ENCODE measurements at places on chromosomes 11 and 22.
A peak's percentile ranks its signal among the peaks of the same experiment; 100 is the strongest.

GRCh38 chr11:10604340-10604748 lies 35.9 kb upstream of the LYVE1 start:
- no peak for DNase-seq

- DNase-seq = no peak
These were observed 50.5 kb downstream of the SWAP70 start for GRCh38 chr11:9714272-9714940.

DNA sequence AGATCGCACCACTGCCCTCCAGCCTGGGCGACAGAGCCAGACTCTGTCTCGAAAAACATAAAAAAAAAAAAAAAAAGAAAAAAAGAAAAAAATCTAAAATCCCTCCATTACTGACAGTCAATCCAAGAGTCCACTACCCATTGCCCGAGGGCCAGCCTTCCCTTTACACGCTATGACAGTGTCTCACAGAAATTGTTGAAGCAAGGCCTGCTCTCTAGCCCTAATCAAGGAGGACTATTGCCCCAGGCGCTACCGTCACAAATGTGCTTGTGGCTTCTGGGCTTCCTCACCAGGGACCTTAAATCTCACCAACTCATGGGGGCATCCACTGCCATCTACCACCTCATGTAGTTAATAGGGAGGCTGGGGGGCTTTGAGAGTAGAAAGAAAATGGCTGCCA lies 49.9 kb downstream of the UBASH3B start:
- DNase-seq = no peak

DNA sequence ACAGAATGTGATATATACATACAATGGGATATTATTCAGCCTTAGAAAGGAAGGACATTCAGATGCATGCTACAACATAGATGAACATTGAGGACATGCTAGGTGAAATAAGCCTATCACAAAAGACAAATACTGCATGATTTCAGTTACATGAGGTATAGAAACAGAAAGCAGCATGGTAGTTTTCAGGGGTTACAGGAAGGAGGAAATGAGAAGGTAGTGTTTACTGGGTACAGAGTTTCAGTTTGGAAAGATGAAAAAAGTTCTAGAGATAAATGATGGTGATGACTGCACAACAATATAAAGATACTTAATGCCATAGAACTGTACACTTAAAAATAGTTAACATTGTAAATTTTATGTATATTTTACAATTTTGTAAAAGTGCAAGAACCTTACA lies 266.7 kb upstream of the C11orf87 start:
- DNase-seq = no peak

- no peak for DNase-seq
These were observed 333.9 kb downstream of the METTL15 start for GRCh38 chr11:28442131-28442530.

DNA sequence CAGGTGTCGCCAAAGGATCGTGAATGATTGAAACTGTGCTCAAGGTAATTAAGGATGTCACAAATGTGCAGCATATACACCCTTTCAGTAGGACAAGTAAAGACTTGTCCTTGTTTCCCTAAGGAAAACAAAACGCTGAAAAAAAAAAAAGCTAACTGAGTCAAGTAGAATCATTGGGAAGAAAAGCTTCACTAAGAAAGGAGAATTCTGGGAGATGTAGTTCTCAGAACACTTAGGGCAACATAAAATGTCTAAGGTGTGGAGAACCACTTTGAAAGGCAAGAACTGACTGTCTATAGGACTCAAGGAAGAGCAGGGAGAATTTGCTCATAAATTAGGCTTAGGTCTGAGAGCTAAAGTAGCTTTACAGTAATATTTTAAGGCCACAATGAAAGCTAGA lies 2.9 kb upstream of the OR5T1 start:
- no peak for DNase-seq

DNA sequence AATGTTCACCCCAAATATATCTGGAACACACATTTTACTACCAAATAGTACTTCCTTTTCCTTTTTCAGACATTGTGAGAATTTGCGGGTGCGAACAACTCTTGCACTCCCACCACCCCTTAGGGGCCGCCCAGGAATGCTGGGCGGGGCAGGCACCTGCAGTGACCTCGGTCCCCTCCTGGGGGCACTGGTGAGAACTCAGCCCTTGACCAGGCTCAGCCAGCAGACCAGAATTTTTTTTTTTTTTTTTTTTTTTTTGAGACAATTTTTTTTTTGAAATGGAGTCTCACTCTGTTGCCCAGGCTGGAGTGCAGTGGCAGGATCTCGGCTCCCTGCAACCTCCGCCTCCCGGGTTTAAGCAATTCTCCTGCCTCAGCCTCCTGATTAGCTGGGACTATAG lies 75.8 kb downstream of the ARHGAP8 start:
- no peak for DNase-seq

DNA sequence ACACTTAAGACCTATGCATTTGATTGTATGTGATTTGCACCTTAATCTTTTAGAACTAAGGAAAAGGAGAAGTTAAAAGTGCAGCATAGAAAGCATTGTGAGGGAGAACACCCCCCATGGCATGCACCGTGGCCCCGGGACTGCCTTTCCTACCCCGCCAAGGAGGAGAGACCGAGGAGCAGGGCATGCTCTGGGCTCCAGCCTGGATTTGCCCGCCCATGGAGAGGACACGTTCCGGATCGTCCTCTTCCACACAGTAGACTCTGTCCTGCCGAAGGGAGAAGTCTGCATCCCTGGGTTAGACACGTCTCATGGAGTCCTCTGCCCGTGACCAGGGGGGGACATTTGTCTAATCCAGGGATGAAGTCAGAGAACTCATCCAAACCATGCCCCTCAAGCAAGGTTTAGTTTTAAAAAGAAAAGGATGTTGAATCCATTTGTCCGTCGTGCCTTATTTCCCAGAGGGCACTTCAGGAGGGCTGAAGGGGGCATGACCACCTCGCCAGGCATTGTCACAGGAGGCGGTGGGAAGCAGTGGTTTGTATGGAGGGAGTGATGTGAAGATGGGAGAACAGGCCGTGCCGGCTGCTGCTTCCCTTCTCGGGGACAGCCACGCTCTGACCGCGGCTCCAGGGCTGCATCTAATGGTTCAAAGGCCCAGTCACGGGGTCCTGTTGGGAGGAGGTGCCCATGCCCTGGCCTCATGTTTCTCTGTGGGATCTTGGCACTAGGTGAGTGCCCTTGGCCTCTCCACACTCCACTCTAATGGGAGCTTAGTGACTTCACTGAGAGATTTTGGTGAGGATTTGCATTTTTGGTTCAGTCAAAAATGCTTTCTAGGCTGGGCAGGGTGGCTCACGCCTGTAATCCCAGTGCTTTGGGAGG lies 66.2 kb upstream of the GAL start:
- no peak for DNase-seq

DNA sequence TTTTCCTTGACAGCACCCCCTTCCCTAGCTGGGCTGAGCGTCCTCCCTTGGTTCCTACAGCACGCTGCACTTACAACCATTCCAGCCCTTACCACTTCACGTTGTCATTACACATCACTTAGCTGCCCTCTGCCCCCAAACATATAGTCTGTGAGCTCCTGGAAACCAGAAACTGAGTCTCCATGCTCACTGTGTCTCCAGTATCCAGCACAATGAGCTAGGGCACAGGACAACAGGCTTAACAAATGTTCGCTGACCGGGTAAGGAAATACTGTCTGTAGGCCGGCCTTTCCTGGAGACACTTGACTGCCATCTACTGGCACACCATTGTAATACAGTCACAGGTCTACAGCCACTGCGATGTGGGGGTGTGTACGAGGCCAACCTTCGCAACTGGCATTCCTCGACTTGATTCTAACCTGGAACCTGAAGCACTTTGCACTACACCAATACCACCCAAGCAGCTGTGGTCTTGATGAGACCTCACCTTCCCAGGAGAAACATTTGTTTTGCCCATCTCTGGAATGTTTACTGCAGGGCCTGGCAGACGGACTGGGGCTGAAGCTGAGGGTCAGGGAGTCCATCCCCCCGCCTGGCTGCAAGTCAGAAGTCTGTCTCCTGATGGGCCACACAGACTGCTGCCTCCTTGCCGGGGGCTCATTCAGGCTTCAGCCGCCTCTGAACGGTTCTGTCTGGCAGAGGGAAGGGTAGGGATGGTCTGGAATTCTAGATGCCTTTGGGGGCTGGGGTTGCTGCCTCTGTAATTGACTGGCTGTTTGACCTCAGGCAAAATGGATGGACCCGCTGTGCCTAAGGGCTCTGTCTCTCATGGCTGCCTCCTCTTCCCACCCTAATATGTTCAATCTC lies 72.0 kb downstream of the SYN3 start:
- peak; percentile 60 for DNase-seq

GRCh38 chr11:70057080-70057479 lies 21.0 kb upstream of the ANO1 start:
- no peak for DNase-seq

DNA sequence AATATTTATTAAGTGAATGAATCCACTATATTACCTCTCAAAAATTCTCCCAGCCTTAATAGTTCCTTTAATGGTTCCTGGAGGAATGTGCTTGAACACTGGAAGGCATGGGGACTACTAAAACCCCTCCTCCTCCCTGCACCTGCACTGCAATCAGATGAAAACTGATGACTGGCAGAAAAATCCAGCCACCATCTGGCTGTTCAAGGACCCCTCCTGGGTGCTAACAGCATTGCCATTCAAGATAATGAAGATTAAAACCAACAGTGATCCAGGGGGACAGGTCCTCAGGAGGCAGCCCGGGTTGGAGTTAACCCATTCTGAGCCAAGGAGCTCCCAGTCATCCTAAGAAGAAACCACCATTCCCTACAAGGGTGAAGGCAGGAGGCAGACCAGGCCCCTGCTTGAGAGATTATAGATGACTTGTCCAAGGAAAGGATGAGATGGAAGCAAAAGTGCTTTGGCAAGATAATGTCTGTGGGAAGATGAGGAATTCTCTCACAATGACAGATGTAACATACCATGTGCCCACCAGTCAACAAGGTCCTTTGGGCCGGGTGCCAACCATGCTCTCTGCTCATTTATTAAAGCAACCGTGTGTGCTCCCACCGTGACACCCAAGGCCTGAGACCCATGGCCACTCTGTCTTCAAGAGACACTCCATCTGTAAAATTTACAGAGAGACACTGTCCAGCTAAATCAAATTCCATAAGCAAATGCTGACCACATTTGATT lies 90.6 kb downstream of the LARGE1 start:
- no peak for DNase-seq

DNA sequence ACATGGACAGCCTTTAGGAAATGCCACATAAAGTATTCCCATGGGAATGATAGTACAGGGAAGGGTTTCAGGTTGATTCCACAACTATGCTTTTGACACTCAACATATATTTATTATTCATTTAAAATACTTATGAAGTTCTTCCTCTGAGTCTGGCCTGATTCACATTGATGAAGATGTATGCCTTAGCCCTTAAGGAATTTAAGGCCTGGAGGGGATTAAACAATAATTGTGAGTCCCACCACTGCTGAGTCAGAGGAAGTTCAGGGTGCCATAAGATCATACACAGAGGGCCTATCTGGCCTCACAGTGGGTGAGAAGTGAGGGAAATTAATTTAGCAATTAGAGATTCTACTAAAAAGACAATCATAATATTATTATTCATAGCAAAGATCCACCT lies 161.1 kb upstream of the SNX19 start:
- no peak for DNase-seq

GRCh38 chr11:8282631-8283030 lies 19.0 kb upstream of the LMO1 start:
- no peak for DNase-seq

GRCh38 chr11:96259134-96259830 lies 83.7 kb downstream of the MAML2 start:
- DNase-seq = no peak

- no peak for DNase-seq
These were observed 2.9 kb downstream of the TCIRG1 start for GRCh38 chr11:68041617-68042218.

DNA sequence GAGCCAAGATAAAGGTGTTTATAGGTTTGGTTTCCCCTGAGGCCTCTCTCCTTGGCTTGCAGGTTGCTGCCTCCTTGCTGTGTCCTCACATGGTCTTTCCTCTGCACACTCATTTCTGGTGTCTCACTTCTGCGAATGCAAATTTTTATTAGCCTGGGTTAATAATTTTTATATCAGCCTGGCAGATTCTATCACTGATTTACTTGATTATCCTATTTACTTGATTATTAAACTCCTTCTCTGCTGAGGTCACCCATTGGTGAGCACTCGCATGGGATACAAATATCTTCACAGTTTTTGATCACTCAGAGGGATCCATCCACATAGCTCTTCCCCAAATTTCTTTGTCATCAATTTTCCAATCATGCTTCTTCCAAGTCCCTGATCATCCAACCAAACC lies 90.9 kb upstream of the IGLL5 start:
- DNase-seq = no peak

DNA sequence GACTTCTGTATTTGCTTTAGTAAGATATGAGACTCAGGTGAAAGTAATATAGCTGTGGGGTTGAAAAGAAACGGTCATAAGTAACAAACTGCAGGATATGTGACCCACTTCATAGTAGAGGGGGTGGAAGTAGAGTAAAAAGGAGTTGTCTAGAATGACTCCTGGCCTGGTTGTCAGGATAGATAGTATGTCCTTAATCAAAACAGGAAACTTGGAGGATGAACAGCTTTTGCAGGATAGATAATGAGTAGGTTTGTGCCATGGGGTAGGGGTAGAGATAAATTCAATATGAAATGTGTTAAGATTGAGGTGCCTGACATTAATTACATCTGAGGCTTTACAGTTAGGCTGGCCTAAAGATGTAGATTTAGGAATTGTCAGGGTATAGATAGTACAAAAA lies 47.0 kb upstream of the B3GNT6 start:
- no peak for DNase-seq

DNA sequence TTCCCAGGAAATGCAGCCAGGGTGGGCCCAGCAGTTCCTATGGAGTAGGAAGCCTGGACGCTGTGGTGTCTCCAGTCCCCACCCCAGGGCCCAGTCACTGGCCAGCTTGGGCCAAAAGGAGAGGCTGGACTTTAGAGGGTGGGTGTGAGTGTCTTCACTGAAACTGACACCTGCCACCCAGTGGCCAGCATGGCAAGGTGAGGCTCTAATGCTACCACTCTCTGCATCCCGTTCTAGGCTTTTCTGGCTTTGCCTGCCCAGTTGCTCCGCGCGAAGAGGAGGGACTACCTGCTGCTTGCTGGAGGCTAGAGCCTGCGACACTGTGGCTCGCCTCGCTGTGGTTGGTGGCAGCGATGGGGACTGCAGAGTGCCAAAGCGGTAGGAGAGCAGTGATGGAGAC lies 35.4 kb downstream of the C22orf42 start:
- no peak for DNase-seq

DNA sequence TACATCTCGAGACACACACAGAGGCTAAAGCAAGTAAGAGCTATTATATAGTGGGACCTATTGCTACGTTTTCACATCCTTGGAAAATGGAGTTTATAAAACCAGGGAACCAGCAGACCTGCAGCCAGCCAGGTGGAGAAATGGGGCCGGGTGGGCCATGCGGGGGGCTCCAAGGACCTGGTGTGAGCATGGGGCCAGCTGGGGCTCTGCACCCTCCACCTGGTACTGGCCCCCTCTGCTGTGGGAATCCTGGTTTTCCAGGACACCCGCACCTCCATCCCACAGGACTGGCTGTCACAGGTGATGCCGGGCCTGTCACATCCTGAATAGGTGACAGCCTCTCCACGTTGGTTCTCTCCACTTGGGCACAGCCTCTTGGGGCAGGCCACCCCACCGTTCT lies 11.3 kb downstream of the DHCR7 start:
- no peak for DNase-seq

Measured in hippocampal formation (tissue), 2 donors.